ENCODE measurements at places on chromosomes 12 and 14.

GRCh38 chr12:69966409-69966808 lies 141.4 kb downstream of the MYRFL start:
- no peak for DNase-seq

- DNase-seq = no peak
Observed at GRCh38 chr12:108514468-108514972, 557 bp upstream of the FICD start.

- no peak for DNase-seq
Observed at GRCh38 chr14:100532154-100532861, 54.9 kb downstream of the BEGAIN start.

DNA sequence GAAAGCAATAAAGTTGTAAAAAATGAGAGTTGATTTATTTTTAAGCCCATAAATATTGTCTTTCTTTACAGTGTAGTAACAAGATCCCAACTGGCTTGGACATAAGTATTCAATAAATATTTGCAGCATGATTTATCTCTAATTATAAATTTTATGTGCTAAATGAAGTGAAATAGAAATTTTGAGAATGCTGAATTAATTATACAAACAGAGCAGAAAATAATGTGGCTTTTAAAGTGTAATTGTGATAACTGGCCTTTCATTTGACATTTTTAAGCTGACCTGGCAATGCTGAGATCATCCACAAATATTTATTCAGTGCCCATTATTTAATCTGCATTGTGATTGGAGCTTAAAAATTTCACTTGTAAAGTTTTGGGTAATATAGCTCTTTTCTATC lies 201.6 kb upstream of the NAV3 start:
- no peak for DNase-seq

- no peak for DNase-seq
Observed at GRCh38 chr12:117279606-117280005, 81.8 kb downstream of the NOS1 start.

GRCh38 chr14:31419967-31420318 lies 407 bp downstream of the HEATR5A start:
- DNase-seq = no peak

- no peak for DNase-seq
Observed at GRCh38 chr12:79016181-79016580, 151.6 kb downstream of the SYT1 start.

GRCh38 chr12:3277306-3277943 lies 200.2 kb downstream of the TSPAN9 start:
- no peak for DNase-seq

DNA sequence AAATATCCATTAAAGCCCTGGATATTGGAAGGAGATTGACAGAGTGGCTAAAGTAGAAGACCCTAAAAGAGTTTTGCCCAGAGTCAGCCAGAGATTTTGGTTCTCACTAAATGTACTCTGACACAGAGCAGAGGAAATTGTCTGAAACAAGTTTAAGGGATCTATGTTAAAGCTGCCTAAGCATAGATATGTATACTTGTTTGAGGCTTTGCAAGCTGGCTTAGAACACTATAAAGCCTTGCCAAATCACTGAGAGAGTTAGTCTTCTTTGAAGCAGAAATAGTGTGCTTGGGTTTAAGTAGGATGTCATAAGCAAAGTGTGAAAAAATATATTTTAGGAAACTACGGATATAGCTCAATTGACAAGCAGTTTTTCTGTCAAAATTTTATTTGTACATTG lies 653.5 kb downstream of the FSCB start:
- DNase-seq = no peak

GRCh38 chr12:100359822-100360221 lies 2.9 kb downstream of the SLC17A8 start:
- no peak for DNase-seq

DNA sequence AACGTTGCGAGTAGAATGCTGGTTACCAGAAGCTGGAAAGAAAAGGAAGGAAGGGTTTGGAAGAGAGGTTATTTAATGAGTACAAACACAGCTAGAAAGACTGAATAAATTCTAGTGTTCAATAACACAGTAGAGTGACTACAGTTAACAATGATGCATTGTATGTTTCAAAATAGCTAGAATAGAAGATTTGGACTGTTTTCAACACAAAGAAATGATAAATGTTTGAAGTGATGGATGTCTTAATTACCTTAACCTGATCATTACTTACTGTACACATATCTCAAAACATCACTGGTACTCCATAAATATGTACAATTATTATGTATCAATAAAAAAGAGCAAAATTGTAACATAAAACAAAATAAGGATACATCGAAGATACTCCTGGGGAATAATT lies 1221.8 kb upstream of the SEL1L start:
- no peak for DNase-seq

GRCh38 chr14:85528080-85528896 lies 1.7 kb upstream of the FLRT2 start:
- no peak for DNase-seq

GRCh38 chr14:79016828-79017505 lies 846.8 kb downstream of the NRXN3 start:
- no peak for DNase-seq

GRCh38 chr12:57817261-57817989 lies 1.1 kb downstream of the AVIL start:
- DNase-seq = no peak

- no peak for DNase-seq
Observed at GRCh38 chr12:31478898-31479297, 112.0 kb downstream of the DENND5B start.

DNA sequence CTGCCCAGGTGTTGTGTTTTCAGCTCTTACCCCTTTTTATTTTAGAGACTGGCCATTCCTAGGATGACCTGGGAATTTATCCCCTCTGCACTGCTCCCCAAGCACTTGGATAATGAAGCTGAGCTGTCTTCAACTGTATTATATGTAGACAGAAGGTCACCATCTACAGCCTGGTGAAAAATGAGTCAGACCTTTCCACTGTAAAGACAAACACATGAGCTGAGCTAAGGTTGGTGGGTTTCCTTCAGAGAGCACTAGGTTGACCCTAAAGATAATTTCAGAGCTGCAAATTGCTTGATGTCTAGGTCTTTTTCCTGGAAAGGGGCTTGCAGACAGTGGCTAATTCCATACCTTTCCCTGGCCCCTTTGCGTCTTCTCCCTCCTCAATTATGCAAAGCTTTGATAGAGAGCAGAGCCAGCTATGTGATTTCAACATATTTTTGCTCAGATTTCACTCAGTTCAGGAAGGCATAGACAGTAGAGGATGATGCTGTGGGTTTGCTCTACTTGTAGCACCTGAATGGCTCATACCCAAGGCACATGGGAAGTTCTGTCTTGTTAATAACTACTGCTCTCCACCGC lies 9.2 kb upstream of the IKZF4 start:
- no peak for DNase-seq

- DNase-seq = no peak
Observed at GRCh38 chr12:108613548-108613947, 15.7 kb upstream of the TMEM119 start.

GRCh38 chr12:104520242-104520900 lies 63.6 kb downstream of the CHST11 start:
- no peak for DNase-seq

- no peak for DNase-seq
Observed at GRCh38 chr12:48986720-48987291, 8.7 kb downstream of the WNT1 start.

DNA sequence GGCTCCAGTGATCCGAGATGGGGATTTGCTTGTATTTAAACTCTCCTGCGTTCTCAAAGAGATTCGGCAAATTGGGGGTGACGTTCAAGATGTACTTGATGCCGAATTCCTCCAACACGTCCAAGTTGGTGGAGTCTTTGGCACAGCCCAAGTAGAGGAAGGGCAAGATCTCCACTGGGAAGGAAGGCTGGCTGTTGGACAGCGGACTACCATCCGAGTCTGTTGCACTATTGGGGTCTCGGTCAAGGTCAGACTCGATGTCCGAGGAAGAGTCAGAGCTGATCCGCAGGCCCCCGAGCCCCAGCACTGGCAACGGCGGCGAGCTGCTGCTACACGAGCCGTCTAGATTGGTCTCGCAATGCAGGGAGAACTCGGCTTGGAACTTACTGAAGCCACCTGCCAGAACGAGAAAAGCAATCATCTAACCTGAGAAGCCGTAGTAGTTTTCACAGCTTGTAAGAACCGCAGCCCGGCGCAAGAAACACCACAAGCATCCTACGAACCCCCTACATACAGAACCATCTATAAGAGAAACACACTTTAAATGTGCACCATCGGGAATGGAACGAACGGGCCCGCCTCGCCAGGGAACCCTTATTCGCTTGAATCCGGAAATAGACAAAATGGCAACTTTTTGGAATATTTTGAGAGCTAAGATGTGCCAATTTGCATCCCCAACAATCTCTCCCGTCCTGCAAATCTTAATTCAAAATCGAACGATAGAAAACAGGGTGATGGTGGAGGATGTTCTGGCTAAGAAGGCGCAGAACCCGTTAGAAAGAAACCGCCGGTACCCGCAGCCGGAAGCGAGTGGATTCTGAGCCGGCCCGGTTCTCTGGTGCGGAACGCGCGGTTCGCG lies 1.4 kb downstream of the DUSP6 start:
- no peak for DNase-seq

- no peak for DNase-seq
Observed at GRCh38 chr12:106704081-106704480, 70.4 kb upstream of the RIC8B start.

GRCh38 chr12:41680155-41680554 lies 464.5 kb downstream of the GXYLT1 start:
- DNase-seq = no peak

GRCh38 chr14:72921396-72921795 lies 4.9 kb upstream of the DCAF4 start:
- no peak for DNase-seq

GRCh38 chr12:14605401-14605989 lies 37.8 kb upstream of the PLBD1 start:
- no peak for DNase-seq

GRCh38 chr12:93882763-93883162 lies 205.6 kb downstream of the CRADD start:
- no peak for DNase-seq

DNA sequence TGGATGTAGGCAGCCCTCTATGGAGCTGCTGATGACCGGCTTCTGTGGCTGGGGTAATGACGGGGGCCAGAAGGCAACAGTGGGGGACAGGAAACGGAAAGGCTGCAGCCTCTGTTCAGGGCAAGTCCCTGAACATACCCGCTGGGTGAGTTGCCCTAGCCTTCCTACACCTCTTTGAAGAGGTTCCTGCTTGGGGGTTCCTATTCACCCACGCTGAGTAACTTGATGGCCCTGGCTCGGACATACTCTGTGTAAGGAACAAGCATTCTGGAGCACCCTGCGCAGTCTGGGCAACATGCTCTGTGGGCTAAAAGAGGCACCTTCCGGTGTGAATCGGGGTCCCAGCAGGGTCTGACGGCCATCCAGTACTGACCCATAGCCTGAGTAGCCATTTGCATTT lies 17.7 kb upstream of the GSC start:
- DNase-seq = no peak

DNA sequence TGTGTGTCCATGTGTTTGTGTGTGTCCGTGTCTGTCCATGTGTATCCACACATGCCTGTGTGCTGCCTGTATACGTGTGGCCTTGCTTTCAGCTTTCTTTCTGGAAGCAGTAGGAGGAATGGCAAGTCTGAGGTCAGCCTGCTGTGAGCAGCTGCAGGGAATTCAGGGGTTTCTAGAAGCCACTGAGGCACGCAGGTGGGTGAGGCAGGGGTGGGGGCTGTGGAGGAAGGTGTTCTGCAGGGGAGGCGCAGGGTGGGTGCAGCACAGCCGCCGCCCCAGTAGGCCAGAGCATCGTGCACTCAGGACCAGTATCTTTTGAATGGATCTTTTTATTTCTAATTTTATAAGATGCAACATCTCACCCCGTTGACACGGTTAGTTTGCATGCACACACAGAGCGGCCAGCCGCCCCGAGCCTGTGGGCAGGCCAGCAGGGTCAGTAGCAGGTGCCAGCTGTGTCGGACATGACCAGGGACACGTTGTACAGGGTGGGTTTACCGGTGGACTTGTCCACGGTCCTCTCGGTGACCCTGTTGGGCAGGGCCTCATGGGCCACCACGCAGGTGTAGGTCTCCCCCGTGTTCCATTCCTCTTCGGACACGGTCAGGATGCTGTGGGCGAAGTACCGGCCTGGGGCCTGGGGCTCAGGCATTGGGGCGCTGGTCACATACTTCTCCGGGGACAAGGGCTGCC lies 327.7 kb downstream of the TMEM121 start:
- no peak for DNase-seq

DNA sequence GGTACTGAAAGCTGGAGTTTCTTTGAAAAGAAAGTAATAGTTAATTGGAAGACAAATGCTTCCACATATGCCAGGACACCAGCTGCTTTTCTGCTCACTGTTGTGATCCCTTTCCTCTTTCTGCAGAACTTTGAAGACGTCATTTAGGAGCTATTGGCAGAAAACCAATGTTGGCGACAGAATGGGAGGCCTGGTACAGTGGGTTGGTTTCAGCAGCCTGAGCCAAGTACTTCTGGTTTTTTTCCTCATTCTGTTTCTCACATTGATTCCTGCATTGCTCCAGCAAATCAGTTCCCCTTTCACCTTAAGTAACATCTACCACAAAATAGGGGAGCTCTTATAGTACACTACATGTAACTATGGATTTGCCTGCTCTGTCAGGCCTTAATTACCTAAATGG lies 96.9 kb downstream of the FIGNL2 start:
- no peak for DNase-seq

- DNase-seq = no peak
Observed at GRCh38 chr12:122093098-122093883, 14.7 kb downstream of the MLXIP start.

GRCh38 chr14:101535701-101536207 lies 25.5 kb upstream of the DIO3 start:
- DNase-seq = no peak

GRCh38 chr14:63881926-63882325 lies 29.1 kb downstream of the SYNE2 start:
- DNase-seq = no peak
